ENCODE measurements at places on chromosomes 12 and 14. TPM values are rescaled to one million over a fixed set of nuclear protein-coding genes. Genes with fewer than 3 reads are reported as not detected.

DNA sequence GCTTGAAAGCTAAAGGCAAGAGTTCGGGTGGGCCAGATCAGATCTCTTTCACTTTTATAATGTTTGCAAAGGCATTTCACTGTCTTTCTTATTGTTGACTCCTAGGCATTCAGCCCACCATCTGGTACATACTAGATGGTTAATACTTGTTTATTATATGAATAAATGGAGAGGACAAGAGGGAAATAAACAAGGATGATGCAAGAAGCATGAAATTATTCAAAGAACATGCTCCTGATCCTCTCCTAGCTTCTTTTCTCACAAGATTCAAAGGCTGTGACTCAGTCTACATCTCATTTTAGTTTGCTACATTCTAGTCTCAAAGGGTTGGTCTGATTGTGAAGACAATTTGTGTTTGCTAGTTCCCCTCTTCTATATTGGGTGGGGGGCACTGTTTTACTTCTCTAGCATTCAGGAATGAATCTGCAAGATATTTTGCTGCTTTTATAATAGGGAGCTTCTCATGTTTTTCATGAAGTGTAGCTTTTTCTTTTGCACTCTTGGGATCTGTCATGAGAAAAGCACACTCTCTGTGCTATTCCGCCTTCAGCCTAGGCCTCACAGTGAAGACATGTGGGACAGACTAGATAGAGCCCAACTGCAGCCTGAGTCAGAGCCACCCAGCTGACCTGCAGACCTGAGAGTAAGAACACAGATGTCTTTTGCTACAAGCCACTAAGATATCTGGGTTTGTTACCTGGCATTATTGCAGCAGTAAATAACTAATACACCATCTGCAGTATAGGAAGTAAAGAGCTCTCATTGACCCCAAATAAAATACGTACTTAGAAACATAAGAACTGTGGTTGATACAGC lies 65.7 kb downstream of the PTHLH start:
- no peaks in the 10 kb centered on the region for H3K4me1 ChIP-seq
- no peak overlapping the region for H3K4me3 ChIP-seq
- H3K27ac ChIP-seq = no peak overlapping the region
- no peaks in the 10 kb centered on the region for H3K27me3 ChIP-seq
- no peaks in the 10 kb centered on the region for H3K36me3 ChIP-seq
- DNase-seq = no peak

DNA sequence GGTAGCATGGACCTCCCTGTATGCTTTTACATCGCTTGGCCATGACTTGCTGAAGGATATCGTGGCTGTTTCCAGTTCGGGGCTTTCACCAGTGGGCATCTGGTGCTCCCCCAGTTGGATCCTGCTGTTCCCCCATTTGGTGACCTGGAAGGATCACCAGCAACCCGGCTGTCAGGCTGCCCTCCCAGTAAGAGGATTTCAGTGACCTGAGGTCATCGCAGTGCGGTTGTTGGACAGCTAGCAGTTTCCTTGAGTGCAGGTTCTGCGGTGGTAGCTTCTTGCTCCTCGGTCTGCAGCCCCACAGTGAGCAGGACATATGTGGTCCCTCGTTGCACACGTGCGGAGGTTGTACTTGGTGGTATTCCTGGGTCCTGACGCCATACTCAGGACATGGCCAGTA lies 58.7 kb downstream of the TMEM132C start:
- DNase-seq = no peak
- H3K27ac ChIP-seq = no peak overlapping the region
- no peaks in the 10 kb centered on the region for H3K36me3 ChIP-seq
- H3K4me3 ChIP-seq = no peak overlapping the region
- no peaks in the 10 kb centered on the region for H3K27me3 ChIP-seq

GRCh38 chr12:39764944-39765560 lies 145.4 kb upstream of the ABCD2 start:
- H3K27me3 ChIP-seq = no peaks in the 10 kb centered on the region
- no peak overlapping the region for H3K4me3 ChIP-seq
- no peak overlapping the region for H3K27ac ChIP-seq
- DNase-seq = peak; percentile 67
- no peaks in the 10 kb centered on the region for H3K36me3 ChIP-seq

TROAP gene
- total RNA-seq = 58.2 TPM

All from Karpas-422 (cell line).